ENCODE measurements at places on chromosomes 5 and 9. TPM values are rescaled to one million over a fixed set of nuclear protein-coding genes. Genes with fewer than 3 reads are reported as not detected.
A peak's percentile ranks its signal among the peaks of the same experiment; 100 is the strongest.

NFIB gene
- 13.0 TPM for total RNA-seq

MLLT3 gene
- 31.3 TPM for total RNA-seq

- DNase-seq = peak; percentile 66
Measured at GRCh38 chr9:134379831-134380365, 53.6 kb downstream of the RXRA start.

GRCh38 chr9:132069046-132069898 is 10.4 kb downstream of the MED27 start:
- DNase-seq = peak; percentile 17

GDA gene
- not detected for total RNA-seq

ROR2 gene
- not detected for total RNA-seq

DNA sequence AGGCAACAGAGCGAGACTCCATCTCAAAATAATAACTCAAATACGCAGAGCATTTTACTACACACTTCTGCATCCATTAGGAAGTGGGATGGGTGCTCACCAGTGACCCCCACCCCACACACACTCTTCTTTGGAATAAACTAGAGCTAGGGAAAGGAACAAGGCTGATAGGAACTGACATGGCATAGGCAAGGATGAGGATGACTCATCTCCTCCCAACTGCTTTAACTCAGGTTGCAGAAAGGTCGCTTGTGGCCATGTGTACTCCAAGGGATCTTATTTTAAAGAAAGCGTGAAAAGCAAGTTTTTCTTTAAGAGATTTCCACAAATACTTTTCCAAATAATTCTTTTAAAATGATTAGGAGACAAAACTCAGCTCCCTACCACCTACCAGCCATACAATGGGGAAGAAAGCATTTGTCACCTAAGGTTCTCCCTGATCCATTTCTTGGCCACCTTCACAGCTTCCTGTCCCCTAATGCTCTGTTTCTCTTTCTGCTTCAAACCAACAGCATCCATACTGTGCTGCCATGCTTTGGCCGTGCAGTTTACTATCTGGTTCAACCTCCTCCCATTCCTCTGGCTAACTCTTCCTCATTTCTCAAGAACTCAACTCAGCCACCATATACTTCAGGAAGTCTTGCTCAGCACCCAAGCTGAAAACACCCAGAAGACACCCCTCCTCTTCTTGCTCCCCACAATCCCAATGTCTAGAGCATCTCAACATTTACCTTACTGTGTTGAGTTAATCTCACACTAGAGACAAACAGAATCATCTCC is 211.9 kb downstream of the ACTL7B start:
- DNase-seq = peak; percentile 40

- no peak for DNase-seq
Measured at GRCh38 chr9:36153746-36154145, 15.4 kb upstream of the CCIN start.

- DNase-seq = peak; percentile 5
Measured at GRCh38 chr5:133565993-133566392, 46.3 kb downstream of the FSTL4 start.

- peak; percentile 75 for DNase-seq
Measured at GRCh38 chr9:124725068-124725452, 46.1 kb downstream of the NR6A1 start.

GRCh38 chr9:136352682-136353081 is 10.9 kb downstream of the DNLZ start:
- no peak for DNase-seq

DNA sequence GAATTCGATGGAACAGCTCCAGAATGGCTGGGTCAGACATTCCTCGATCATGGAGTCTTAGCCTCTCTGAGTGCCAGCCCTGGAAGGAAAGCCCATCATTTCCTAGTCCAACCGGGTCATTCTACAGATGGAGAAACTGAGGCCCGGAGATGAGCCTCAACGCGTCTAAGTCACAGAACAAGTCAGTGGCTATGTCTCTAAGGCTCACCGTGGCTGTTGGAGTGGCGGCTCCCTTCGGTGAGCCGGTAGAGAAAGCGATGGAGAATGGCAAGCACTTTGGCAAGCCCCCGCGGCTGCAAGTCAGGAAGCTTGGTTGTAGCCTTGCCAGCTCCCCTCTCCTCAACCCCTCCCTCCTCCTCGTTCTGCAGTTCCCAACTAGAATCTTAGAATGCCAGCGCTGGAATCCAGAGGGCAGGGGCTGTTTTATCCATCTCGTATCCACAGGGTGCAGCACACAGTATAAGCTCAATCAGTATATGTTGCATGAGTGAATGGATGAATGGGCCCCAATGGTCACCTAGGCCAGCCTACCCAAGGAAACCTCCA is 438 bp upstream of the ARSI start:
- no peak for DNase-seq

- peak; percentile 78 for DNase-seq
Measured at GRCh38 chr5:153515301-153515700, 24.8 kb downstream of the GRIA1 start.

- DNase-seq = no peak
Measured at GRCh38 chr5:135105105-135105484, 71.1 kb upstream of the PITX1 start.

GRCh38 chr9:90107726-90108655 is 503.2 kb downstream of the GADD45G start:
- DNase-seq = no peak

DNA sequence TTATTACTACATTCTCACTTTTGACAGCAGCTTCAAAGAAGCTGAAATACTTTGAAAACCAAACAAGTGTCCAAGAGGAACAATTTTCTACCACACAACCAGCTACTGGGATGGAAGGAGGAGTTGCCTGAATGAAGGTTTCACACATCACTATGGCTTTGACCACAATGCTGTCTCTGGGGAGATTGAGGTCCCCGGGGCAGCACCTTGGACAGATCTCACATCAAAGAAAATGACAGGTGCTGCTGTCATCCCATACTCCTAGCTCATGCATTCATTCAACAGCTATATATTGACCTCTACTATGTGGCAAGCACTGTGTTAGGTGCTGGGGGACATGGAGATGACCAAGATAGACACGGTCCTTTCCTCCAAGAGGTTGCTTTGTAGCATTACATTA is 233.2 kb upstream of the RASEF start:
- no peak for DNase-seq

ADRB2 gene
- 4.1 TPM for total RNA-seq

CDH9 gene
- total RNA-seq = not detected

DNA sequence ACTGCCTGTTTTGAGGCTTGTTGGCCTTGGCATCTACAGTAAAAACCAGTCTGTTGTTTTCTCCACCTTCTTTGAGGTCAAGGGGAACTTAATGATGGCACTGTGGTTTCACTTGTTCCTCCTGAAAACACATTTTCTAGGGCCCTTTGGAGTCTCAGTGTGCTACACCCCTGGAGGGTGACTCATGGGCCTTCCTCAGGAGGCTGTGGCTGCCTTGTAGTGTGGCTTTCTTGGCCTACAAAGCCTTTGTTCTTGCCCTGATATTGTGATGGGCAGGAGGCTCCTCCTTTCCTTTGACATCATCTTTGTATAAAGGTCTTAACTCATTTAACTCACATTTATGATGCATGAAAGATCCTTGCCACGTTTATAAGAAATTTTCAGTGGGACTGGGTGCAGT is 56.3 kb upstream of the GPBP1 start:
- no peak for DNase-seq

- peak; percentile 31 for DNase-seq
Measured at GRCh38 chr5:31825518-31826068, 186.7 kb downstream of the PDZD2 start.

GRCh38 chr9:123062351-123063176 is 29.1 kb downstream of the GPR21 start:
- no peak for DNase-seq

- DNase-seq = peak; percentile 55
Measured at GRCh38 chr5:145887976-145888574, 15.3 kb upstream of the GRXCR2 start.

- DNase-seq = peak; percentile 36
Measured at GRCh38 chr5:146751781-146752401, 126.7 kb downstream of the PPP2R2B start.

- no peak for DNase-seq
Measured at GRCh38 chr5:150114102-150114641, 27.8 kb upstream of the CSF1R start.

- DNase-seq = no peak
Measured at GRCh38 chr5:157570531-157571200, 4.9 kb downstream of the ADAM19 start.

PPP3R2 gene
- total RNA-seq = not detected

SLC46A2 gene
- not detected for total RNA-seq

DNA sequence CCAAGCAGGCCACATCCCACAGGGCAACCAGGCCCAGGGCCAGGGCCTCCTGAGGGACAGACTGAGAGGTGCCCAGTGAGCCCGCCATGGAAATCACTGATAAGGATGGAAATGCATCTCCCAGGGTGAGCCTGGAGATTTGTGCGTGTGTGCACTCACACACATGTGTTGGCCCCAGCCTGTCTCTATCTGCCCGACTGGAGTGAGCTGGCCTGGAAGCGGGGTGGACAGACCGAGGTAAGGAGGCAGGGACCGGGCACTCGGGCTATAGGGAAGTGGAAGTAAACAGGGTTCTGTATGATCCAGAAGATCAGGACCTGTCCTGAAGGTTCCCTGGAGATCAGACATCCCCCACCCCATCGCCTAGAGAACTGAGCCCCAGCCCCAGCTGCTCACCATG is 17.4 kb downstream of the GFI1B start:
- no peak for DNase-seq

SPINK1 gene
- total RNA-seq = not detected

CDH6 gene
- total RNA-seq = not detected

GRCh38 chr9:129946246-129946995 is 96.6 kb downstream of the FNBP1 start:
- DNase-seq = no peak

DNA sequence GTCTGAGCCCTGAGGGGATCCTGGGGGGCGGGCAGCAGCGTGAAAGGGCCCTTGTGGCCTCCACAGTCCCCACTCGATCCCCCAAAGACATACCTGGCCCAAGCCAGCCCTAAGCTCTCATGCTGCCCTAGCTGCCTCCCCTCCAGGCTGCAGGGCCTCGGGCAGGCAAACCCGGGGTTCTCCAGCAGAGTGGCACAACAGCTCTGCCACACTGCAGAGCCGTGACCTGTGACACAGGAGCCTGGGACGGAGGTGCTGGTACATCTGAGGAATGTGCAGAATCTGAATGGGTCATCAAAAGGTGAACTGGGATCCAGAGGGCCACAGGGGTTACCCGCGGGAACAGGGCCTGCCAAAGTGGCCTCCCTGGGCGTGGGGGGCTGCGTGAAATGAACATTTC is 163.2 kb downstream of the DAB2IP start:
- no peak for DNase-seq

GHR gene
- total RNA-seq = 0.26 TPM

- no peak for DNase-seq
Measured at GRCh38 chr5:139884144-139884543, 88.5 kb downstream of the PSD2 start.

ADAMTS2 gene
- 24.1 TPM for total RNA-seq

CAMK2A gene
- total RNA-seq = 2.1 TPM

RAB14 gene
- total RNA-seq = 29.4 TPM

OTP gene
- total RNA-seq = not detected

GRCh38 chr5:150376799-150377771 is 19.6 kb downstream of the TCOF1 start:
- peak; percentile 57 for DNase-seq

GRCh38 chr9:95715868-95716435 is 159.5 kb upstream of the ERCC6L2 start:
- no peak for DNase-seq

GRCh38 chr9:112772215-112772509 is 21.6 kb downstream of the SNX30 start:
- DNase-seq = no peak

CNTNAP3 gene
- 0.71 TPM for total RNA-seq

GRCh38 chr5:83281658-83282057 is 189.9 kb upstream of the VCAN start:
- peak; percentile 49 for DNase-seq

- peak; percentile 60 for DNase-seq
Measured at GRCh38 chr5:40486437-40487275, 193.1 kb upstream of the PTGER4 start.

GRCh38 chr9:103625161-103625804 is 468.8 kb upstream of the SMC2 start:
- DNase-seq = no peak

DNA sequence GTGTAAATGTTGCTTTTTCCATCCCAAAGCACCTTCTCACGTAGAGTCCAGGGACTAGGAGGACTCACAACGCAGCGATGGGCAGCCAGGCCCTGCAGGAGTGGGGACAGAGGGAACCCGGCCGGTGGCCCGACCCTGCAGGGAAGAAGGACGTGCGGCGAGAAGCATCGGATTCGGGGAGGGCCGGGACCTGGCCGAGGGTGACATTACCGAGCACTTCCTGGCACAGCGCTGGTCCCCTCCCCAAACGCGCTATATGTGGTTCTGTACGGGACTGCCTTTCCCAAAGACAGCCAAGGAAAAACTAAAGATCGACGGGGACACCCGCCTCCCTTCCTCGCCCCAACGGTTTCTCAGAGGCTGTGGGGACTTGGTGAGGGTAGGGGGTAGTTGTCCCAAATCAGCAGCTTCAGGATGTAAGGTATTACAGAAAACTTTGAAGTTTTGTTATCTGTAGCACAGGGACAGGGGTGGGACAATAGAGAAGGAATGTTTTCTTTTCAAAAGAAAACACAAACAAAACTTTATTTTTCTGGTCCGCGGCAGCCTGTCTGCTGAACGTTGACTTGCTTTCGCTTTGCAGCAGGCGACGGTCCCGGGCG is 887 bp upstream of the MAP3K1 start:
- DNase-seq = no peak

DNA sequence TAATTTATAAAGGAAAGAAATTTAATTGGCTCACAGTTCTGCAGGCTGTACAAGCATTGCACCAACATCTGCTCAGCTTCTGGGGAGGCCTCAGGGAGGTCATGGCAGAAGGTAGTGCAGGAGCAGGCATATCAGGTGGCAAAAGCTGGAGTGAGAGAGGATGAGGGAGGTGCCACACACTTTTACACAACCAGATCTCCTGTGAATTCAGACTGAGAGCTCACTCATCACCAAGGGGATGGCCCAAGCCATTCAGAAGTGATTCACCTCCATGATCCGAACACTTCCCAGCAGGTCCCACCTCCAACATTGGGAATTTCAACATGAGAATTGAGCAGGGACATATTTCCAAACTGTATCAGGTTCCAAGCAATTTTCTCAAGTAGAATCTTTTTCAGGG is 84.7 kb upstream of the BRINP1 start:
- no peak for DNase-seq

ADAMTS13 gene
- 2.3 TPM for total RNA-seq

GRCh38 chr9:112112941-112113681 is 62.0 kb downstream of the SUSD1 start:
- no peak for DNase-seq

All from LHCN-M2 (cell line).